ENCODE measurements at places on chromosomes 6 and 20.

DNA sequence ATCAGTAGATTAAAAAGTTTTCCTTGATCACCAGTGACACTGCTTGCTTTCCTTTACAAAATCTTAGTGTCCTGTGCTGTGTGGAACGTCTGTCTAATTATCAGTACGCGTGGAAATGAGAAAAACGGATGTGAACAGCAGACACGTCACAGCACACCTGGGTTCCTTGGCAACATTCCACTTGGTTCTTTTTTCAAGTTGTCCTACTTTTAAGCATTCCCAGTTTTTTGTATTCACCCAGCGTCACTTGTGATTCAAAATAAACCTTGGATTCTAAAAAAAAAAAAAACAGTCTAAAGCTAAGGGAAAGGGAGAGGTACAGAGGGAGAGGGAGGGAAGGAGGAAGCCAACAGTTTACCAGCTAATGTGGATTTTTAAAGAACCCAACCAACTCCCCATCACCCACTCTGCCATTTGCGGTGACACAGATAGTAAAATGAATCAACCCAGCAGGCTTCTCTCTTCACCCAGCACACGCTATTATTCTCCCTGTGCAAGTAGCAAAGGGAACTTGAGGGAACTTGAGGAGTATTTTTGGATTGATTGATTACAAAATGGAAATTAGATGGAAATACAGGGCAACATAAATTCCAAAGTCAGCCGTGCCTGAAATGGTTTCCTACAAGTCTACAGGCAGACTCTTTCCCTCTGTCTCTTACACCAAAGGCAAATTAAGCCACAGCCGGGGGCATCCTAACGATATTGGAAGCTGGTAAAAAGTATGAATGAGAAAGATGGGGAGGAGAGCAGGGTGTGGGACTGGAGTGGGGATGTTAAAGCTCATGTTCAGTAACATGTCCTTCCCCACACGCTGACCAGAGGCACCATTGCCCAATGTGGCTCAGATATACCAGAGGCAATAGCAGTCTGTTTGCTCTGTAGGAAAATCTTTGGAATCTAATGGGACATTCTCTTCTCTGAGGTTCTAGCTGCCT lies 129.8 kb downstream of the SASH1 start:
- no peak for DNase-seq

DNA sequence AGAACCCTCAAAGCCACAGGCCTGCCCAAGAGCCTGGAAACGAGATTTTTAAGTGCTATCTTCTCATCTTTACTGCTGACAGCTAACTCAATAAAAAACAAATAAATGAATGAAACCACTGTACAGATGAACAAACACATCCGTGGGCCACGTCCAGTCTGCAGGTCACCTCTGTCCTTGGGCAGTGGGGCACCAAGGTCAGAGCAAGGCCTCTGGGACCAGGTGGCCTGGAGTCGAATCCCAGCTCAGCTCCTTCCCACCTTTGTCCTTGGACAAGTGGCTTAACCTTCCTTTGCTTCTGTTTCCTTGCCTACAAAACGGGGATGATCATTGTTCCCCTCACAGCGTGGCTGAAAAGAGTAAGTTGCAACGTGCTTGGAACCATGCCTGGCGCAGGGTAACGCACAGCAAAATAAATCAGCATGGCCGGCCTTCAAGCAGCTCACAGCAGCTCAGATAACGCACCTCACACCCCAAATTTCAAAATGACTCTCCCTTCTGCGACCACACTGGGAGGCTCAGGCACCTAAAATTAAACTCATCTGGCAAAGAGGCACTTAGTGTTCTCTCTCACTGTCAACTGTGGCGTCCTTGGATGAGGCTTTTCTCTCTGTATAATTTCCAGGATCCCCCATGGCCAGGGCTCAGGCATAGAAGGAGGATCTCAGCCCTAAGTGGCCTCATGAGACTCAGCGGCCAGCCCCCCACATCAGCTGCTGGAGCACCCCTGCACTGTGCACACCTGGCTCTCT lies 35.7 kb downstream of the RRBP1 start:
- DNase-seq, result no peak

GRCh38 chr6:14915888-14916832 lies 329.7 kb upstream of the JARID2 start:
- DNase-seq, result no peak

- DNase-seq, result peak; percentile 49
Observed at GRCh38 chr6:89483111-89483720, 50.3 kb downstream of the ANKRD6 start.

DNA sequence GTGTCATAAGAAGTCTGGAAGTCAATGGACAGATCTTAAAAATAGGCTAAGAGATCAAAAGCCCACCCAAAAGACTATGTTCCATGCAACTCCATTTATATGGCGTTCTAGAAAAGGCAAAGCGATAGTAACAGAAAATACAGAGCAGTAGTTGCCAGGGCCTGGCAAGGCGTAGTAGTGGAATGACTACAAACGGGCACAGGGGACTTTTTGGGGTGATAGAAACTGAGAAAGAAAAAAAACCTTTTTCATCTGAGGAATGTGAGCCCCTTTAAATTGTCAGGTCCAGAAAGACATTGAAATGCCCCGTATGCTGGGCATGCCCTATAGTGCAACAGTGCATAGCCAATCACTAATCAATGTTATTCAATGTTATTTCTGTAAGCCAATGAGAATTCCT lies 47.2 kb upstream of the FAM50B start:
- no peak for DNase-seq
